ENCODE measurements at places on chromosomes 1 and 21.

GRCh38 chr21:16821588-16821987 lies 691.3 kb upstream of the CXADR start:
- no peak for DNase-seq

GRCh38 chr1:230943048-230943593 lies 35.5 kb downstream of the TTC13 start:
- DNase-seq = no peak

GRCh38 chr1:27602462-27603308 lies 1.3 kb downstream of the AHDC1 start:
- no peak for DNase-seq

- no peak for DNase-seq
These were observed 38.2 kb upstream of the WASF2 start for GRCh38 chr1:27527890-27528817.

Data from chondrocyte (in vitro differentiated cells).